ENCODE measurements at places on chromosomes 1 and 21.

GRCh38 chr1:156747742-156748669 is 3.5 kb downstream of the HDGF start:
- no peak for DNase-seq

- DNase-seq: no peak
These were observed 434.0 kb upstream of the NR5A2 start for GRCh38 chr1:199593475-199593874.

GRCh38 chr1:1732381-1732780 is 8.2 kb upstream of the CDK11A start:
- peak; percentile 33 for DNase-seq

GRCh38 chr21:37582590-37582989 is 216.0 kb downstream of the DYRK1A start:
- peak; percentile 68 for DNase-seq

GRCh38 chr1:65360648-65361047 is 51.3 kb downstream of the DNAJC6 start:
- no peak for DNase-seq

DNA sequence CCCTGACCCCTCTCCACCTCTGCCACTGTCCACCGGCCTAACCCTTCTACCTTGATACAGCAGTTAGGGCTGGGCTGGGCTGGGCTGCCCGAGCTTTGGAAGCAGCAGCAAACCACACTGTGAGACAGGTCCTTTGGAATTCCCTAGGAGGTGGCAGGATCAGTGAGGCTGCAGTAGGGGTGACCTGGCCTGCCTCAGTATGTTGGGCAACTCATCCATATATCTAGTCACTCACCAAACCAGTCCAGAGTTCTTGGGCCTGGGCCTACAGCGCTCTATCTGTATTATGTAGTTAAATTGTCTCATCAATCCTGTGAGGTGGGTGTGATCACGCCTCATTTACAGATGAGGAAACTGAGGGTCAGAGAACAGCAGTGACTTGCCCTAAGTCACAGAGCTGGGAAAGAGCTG is 13.3 kb upstream of the SYNC start:
- no peak for DNase-seq

DNA sequence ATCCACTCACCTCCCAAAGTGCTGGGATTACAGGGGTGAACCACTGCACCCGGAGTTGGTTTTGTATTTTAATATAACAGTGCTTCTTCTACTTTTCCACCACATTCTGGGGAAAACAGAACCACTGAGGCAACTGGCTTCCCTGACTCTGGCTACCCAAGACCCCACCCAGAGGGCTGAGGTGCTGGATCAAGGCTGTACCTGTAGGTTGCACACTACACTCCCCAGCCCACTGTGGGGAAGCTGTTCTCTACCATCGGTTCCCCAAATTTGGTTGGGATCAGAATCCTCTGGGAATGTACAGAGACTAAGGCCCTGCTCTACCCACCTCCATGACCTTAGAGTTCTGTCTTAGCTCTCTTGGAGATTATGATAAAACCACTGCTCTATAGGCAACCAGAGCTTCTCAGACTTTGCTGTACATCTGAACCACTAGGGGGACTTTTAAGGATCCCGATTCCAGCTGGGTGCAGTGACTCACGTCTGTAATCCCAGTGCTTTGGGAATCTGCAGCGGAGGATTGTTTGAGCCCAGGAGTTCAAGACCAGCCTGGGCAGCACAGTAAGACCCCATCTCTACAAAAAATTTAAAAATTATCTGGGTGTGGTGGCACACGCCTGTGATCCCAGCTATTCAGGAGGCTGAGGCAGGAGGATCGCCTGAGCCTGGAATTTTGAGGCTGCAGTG is 51.6 kb downstream of the GNG4 start:
- DNase-seq: peak; percentile 47

- no peak for DNase-seq
These were observed 2.2 kb upstream of the KRTAP10-6 start for GRCh38 chr21:44594406-44594916.

DNA sequence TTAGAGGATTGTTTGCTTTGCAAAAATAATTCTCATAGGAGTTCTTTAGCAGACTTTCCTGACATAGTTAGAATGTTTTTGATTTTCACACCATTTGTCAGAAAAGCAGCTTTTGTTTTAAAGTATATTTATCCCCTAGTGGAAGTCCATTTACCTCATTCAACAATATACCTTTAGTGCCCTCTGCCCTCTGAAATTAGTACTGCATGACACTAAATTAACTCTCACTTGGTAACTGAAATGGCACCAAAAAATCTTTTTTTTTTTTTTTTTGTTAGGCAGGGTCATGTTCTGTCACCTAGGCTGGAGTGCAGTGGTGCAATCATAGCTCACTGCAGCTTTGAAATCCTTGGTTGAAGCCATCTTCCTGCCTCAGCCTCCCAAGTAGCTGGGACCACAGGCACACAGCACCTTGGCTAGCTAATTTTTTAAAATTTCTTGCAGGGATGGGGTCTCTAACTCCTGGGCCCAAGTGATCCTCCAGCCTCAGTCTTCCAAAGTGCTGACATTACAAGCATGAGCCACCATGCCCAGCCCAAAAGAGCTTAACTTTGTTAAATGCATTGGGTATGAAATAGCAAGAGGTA is 13.6 kb downstream of the LRRC42 start:
- peak; percentile 83 for DNase-seq

DNA sequence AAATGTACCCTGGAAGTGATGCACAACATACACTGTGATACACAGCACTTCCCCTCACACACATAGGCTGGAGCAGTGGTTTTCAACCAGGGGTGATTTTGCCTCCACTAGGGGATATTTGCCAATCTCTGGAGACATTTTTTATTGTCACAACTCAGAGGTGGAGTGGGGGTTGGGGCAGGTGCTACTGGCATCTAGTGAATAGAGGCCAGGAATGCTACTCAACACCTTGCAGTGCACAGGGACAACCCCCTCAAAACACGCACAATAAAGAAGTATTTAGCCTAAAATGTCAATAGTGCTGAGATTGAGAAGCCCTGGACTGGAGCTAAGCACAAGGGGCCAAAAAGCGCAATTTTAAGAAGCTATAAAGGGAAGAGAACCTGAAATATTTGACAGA is 54.1 kb downstream of the DNAJC6 start:
- no peak for DNase-seq

DNA sequence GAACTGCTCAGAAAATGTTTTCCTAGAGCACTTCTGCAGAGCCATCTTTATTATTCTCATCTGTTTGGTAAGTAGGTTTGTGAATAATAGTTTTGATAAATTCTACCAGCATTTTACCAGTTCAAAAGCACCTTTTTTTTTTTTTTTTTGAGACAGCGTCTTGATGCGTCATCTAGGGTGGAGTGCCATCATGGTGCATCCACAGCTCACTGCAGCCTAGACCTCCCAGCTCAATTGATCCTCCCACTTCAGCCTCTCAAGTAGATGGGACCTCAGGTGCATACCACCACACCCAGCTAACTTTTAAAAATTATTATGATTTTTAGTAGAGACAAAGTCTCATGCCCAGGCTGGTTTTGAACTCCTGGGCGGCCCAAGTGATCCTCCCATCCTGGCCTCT is 9.8 kb upstream of the RHBG start:
- no peak for DNase-seq

DNA sequence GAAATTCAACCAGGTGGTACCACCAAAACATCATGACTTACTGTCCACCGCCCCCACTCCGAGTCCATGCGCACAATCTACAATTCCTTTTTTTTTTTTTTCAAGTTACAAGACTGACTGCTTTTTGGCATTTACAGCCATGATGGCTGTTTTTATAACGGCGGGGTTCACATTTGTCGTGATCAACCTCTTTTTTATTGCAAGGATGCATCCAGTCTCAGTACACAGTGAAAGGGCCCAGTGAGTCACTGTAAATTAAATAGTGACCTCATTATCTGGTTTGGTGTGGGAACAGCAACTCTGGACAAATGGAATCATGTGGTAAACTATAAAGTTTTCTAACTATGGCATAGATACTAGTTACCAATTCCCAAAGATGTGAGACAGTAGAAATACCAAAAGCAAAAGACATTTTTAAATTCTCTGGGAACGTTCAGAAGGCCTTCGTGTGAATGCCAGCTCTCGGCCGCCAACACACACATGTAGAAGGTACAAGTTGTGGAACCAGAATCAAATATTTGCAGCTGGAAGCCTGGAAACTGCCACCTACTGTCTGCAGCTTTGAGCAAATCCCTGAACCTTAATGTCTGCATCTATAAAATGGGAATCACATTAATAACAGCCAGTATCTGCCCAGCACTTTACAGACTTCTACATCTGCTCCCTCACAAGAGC is 4.9 kb downstream of the GLIS1 start:
- DNase-seq: no peak

DNA sequence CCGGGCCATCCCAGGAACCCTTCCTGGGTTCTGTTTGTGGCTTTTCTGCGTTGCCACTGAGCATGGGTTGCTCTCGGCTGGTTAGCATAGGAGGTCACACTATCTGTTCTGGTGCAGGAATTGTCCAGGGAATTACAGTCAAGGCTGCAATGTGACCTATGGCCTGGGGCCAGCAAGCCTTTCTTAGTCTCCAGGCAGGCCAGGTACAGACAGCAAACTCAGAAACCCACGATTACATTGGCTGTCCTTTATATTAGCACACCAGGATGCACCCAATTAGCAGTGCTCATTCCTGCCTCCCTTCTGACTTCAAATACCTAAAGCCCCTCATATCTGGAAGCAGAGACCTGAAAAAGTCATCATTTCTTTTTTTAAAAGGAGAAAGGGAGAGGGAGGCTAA is 55.2 kb downstream of the CD247 start:
- DNase-seq: no peak

DNA sequence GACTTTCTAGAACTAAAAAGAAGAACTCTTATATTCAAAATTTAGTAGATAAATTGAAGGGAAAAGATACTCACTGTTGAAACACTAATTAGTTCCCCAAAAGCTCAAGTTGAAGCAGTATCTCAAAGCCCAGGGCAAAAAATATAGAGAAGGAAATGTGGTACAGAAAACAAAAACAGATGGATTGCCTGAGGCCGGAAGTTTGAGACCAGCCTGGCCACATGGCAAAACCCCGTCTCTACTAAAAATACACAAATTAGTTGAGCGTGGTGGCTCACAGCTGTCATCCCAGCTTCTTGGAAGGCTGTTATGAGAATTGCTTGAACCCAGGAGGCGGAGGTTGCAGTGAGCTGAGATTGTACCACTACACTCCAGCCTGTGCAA is 36.0 kb downstream of the FAM177B start:
- DNase-seq: peak; percentile 55

- no peak for DNase-seq
These were observed 39.8 kb downstream of the MTR start for GRCh38 chr1:236834876-236835275.

DNA sequence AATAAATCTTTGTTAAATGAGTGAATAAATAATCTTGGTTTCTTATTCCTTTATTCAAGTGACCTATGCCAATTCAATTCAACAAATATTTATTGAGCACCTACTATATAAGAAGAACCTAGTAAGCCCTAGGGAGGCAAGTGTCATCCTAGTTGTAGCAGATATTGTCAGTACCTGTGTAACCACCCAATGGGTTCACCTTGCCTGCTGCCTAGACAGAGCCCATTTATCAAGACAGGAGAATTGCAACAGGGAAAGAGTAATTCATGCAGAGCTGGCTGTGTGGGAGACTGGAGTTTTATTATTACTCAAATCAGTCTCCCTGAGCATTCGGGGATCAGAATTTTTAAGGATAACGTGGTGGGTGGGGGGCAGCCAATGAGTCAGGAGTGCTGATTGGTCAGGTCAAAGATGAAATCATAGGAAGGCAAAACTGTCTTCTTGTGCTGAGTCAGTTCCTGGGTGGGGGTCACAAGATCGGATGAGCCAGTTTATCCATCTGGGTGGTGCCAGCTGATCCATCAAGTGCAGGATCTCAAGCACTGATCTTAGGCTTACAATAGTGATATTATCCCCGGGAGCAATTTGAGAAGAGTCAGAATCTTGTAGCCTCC is 53.8 kb upstream of the KCNA3 start:
- DNase-seq: no peak

DNA sequence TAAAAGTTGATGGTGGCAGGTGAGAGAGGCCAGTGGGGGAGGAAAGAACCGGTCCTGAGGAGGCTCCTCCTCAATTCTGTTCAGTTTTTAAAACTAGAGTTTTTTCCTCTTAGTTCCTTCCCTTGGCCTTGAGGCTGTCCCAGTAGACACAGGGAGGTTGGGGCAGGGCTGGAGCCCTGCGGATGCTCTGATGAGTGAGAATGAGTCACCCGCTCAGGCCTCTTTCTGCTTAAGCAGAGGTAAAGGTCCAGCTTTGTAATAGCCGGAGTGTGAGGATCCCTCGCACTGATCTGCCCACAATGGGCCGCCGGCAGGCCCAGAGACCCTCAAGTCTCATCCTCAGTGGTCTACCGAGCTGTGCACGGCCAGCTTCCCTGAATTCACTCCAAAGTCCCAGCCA is 49.6 kb upstream of the IRF2BP2 start:
- DNase-seq: no peak

GRCh38 chr1:197149340-197149739 is 2.9 kb upstream of the ASPM start:
- no peak for DNase-seq

DNA sequence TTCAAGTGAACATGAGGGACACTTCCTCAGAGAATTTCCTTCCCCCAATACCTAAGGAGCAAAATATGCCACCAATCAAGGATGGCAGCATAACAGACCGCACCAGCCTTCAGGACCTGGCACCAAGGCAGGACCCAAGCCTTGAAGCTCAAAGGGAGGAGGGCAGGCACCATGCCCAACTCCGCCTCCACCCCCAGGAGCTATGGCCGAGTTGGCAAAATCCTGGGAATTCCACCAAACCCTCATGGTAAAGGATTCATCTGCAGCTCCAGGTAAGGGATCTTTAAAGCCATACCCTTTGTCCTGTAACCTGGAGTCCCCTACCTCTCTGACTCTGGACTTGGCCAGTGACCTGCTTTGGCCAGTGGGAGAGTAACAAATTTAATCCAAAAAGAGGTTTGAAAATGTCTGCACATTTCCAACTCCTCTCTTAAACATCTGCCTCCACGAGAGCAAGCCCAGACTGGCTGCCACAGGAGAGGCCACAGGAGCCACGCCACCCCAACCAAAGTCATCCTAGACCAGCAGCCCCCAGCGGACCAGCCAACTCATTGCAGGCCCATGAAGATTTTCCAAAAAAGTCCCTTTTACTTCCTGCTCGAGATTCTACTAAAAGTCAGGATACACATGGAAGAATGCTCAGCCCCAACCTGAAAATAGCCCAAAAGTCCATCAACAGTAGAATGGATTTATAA is 41.9 kb downstream of the NPHP4 start:
- DNase-seq: no peak

DNA sequence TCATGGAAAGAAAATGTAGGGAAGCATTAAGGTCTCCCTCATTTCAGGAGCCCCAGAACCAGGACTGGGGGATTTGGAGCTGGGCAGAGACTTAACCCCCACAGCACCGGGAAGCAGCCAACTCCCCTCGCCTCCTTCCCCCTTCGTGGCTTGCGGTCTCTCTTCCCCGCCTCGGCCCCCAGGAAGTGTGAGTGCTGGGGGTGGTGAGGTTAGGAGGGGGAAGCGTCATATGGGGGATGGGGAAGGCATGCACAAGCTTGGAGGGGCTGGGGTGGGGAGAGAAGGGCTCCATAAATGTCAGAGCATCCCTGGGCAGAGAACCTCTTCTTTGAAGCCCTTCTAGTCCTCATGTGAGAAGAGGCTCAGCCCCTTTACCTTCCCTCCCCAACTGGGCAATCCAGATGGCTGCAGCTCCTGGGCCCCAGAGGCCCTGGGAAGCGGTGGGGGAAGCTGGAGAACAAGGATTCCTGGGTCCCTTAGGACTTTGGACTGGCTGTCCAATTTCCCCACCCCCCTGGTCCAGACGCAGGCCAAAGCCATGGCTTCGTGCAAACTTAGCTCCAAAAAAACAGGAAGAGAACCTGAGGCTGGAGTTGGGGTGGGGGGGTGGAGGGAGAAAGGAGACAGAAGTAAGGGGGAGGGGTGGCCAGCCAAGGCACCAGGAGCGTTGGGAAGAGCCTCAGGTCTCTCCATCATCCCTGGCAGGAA is 7.8 kb downstream of the ZBTB7B start:
- DNase-seq: peak; percentile 39

All from Karpas-422 (cell line).